Activated CD8-positive, alpha-beta T cell treated with anti-CD3 and anti-CD28 coated beads for 36 hours (primary cell): ENCODE measurements at places on chromosomes 5 and 9. TPM values are rescaled to one million over a fixed set of nuclear protein-coding genes. Genes with fewer than 3 reads are reported as not detected.

DNA sequence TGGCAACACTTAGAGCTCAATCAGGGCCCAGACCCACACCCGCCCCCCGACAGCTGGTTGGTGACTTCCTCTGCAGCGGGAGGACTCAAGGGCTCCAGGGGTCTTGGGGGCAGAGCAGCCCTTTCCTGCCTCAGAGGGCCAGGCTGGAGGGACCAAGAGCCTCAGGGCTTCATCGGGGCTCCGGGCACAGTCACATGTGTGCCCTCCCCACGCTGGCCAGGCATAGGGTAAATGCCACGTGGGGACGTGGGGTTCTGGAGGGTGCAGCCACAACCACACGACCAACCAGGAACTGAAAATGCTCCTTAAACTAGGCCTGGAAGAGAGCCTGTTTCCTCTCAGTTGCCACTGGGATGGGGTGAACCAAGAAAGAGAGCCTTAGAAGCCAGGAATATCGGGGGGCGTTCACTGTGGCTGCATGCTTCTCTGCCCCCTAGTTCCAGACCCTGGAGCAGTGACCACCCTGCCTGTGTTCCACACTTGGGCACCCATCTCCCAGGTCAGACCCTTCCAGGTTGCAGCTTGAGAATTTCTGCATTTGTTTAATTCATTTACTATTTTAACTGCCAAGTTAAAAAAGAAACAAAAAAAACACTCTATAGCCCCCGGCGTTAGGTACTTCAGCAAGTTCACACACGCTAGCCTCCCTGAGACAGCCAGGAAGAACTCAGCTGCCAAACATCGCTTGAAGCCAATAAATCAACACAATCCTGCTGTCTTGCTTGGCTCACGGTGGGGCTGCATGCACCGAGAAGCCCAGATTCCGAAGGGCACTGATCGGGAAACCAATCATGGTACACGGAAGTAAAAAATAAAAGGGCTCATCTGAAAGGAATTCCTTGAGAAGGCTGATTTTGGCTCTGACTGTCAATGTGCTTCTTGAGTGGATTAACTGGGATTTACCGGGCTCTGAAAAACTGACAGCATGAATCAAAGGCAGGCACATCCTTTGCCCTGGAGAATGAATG lies 56.1 kb upstream of the PHYKPL start:
- no peak overlapping the region for H3K27ac ChIP-seq
- no peaks in the 10 kb centered on the region for H3K4me1 ChIP-seq
- H3K36me3 ChIP-seq, result no peaks in the 10 kb centered on the region
- H3K27me3 ChIP-seq, result no peaks in the 10 kb centered on the region
- no peak overlapping the region for H3K4me3 ChIP-seq
- DNase-seq, result no peak

DNA sequence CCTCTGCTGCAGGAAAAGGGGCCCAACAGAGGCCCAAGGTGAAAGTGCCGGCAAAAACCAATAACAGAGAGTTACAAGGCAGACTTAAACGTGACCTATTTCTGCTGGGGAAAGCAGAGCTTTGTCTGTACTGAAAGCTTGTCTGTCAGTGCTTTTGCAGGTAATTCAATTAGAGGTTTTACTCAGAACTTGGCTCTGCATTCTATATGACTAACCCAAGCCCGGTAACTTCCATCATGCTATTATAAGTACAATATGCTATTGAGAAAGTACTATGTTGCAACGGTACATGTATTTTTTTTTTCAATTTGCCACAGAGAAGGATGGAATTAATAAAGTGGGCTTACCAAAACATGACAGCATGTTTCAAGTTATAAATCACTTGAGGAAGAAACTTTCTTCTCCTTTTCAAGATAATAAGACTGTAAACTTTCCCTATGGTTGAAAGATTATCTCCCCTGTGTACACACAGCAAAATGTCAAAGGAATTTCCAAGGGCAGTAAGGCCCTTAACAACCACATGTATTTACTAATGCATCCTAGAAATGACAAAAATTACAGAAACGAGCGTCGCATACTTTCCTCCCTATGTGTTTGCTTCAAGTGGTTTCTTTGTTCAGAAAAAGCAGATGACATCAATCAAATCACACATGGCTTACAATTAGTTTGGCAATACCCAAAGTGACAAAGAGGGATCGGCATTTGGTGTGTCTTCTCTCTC lies 282.4 kb downstream of the EFNA5 start:
- H3K4me1 ChIP-seq, result peaks cover 26% of the 10 kb centered on the region
- no peaks in the 10 kb centered on the region for H3K27me3 ChIP-seq
- no peak overlapping the region for H3K4me3 ChIP-seq
- H3K36me3 ChIP-seq, result no peaks in the 10 kb centered on the region

DNA sequence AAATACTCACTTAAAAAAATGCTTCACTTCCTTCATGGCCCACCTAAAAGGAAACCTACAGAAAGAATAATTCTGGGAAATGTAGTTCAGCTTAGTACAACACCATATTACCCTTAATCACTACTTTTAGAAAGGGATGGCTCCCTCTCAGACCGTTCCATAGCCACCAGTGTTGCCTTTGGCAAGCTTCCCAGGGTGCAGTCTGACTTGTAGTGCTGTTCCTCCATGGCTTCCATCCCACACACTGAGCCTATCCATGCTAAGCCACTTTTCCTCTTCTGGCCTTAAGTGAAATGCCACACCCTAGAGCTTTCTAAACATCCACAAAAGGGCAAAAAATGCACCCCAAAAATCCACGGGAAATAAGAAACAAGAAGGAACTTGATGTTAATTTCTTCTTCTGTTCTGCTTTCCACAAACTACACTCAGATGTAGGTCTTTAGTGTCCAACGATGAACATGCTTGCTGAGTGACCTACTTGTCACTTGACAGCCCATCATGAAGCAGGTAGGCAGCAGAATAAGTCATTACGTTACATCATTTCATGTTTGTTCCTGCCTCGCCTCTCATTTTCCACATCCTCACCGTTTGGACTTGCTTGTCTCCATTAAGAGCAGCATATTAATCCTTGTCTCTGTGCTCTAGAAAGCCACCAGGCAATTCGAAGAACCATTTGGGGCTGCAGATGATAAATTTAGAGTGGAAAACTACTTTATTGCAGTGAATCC lies 391.1 kb upstream of the GRAMD2B start:
- H3K27me3 ChIP-seq, result no peaks in the 10 kb centered on the region
- no peaks in the 10 kb centered on the region for H3K36me3 ChIP-seq
- no peak overlapping the region for H3K27ac ChIP-seq
- no peaks in the 10 kb centered on the region for H3K4me1 ChIP-seq

DNA sequence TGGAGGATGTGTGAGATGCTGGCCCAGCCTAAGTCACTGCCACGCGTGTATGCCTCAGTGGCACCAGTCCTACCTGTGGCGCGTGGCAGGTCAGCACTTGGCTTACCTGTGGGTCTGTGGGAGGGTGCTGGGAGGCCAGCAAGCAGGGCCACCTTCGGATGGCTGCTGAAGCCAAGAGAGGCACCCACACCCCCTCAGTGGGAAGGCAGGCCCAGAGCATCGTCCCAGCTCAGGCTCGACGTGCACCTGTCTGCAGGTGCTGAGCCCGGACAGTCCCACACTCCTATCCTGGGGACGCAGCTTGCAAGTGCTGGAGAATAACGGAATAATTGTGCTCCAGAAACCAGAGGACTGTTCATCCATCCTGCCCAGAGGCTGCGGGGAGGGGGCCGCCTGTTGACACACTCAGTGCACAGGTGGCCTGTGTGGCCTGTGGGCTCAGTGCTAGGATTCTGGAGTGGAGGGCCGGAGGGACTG lies 24.0 kb downstream of the NKD2 start:
- no peak for DNase-seq
- no peak overlapping the region for H3K27ac ChIP-seq
- no peaks in the 10 kb centered on the region for H3K4me1 ChIP-seq
- H3K4me3 ChIP-seq, result no peak overlapping the region

- peaks cover 26% of the 10 kb centered on the region for H3K27me3 ChIP-seq
- no peak for DNase-seq
- H3K27ac ChIP-seq, result no peak overlapping the region
- H3K36me3 ChIP-seq, result no peaks in the 10 kb centered on the region
Observed at GRCh38 chr5:72510610-72511181, 3.5 kb upstream of the ZNF366 start.

DNA sequence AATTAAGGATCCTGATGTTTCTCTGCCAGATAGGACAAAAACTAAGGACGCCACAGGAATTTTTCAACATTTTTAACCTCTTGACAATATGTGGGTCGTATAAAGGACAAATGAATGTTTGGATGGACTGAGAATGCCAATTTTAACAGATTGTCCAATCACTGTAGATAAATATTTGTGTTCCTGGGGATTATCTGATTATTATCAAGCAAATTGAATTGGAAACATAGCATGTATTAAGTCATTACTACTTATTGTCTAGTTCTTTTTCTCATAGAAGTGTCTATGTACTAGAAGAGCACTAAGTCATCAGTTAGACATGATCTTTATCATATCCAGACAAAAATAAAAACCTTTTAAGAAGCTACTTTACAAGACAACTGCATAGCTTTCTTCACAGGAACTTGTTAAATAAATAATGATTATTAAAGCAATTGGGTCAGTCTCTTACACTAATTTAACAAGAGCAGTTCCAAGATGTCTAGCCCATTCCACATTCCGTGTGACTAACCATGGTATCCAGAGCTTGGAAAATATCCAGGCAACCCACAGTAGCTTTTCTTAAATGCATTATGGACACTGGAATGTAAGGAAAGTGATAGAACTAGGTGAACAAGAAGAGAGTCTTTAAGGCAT lies 127.5 kb upstream of the CDKN2B start:
- no peaks in the 10 kb centered on the region for H3K4me1 ChIP-seq
- H3K4me3 ChIP-seq, result no peak overlapping the region
- no peak overlapping the region for H3K27ac ChIP-seq
- H3K27me3 ChIP-seq, result peaks cover 19% of the 10 kb centered on the region

- DNase-seq, result peak; percentile 91
- H3K27me3 ChIP-seq, result no peaks in the 10 kb centered on the region
- no peak overlapping the region for H3K4me3 ChIP-seq
- no peak overlapping the region for H3K27ac ChIP-seq
- H3K36me3 ChIP-seq, result no peaks in the 10 kb centered on the region
- H3K4me1 ChIP-seq, result no peaks in the 10 kb centered on the region
Observed at GRCh38 chr5:170100066-170100943, 5.4 kb upstream of the FOXI1 start.

GRCh38 chr5:150161242-150162141 lies 5.1 kb upstream of the CDX1 start:
- no peaks in the 10 kb centered on the region for H3K36me3 ChIP-seq
- H3K4me1 ChIP-seq, result no peaks in the 10 kb centered on the region
- no peak overlapping the region for H3K27ac ChIP-seq
- H3K27me3 ChIP-seq, result peaks cover 7% of the 10 kb centered on the region

DNA sequence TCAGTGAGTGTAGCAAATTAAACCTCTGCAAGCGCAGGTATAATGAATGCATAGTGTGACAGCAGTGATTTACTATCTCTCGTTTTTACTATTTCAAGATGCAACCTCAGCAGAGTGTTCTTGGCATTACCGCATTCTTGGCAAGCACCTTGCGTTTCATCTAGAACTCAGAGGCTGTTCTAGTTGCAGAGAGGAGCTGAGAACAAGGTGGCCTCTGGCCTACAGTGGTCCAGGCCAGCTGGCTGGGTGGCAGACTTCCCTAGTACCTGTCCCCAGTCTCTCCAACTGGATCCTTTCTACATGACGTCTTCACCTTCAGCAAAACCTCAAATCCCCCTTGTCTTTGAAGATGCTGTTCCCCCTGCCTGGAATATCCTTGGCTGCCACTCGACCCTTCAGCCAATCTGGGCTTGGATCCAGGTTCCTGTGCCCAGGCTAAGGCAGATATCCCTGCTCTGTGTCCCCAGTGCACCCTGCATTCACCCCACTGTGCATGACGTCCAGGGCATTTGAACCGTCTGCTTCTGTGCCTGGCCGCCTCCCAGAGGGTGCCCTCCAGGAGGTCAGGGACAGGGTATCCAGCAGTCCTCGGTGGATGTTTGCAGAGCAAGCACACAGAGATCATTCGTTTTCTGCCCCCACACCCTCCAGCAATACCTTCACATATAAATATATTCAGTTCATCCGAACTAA lies 120.4 kb upstream of the CPEB4 start:
- H3K4me1 ChIP-seq, result no peaks in the 10 kb centered on the region
- H3K27me3 ChIP-seq, result no peaks in the 10 kb centered on the region
- H3K4me3 ChIP-seq, result no peak overlapping the region
- H3K27ac ChIP-seq, result no peak overlapping the region

GRCh38 chr5:78213799-78214198 lies 80.7 kb downstream of the AP3B1 start:
- no peak for DNase-seq
- no peak overlapping the region for H3K27ac ChIP-seq
- H3K4me3 ChIP-seq, result no peak overlapping the region
- peaks cover 14% of the 10 kb centered on the region for H3K36me3 ChIP-seq
- no peaks in the 10 kb centered on the region for H3K27me3 ChIP-seq

PCDHB16 gene
- not detected for total RNA-seq

ZFP2 gene
- total RNA-seq, result 0.36 TPM

TAF11L5 gene
- total RNA-seq, result not detected

KLHL3 gene
- total RNA-seq, result 9.2 TPM

ANKRD18B gene
- total RNA-seq, result 0.56 TPM

CDC25C gene
- 12.2 TPM for total RNA-seq

PTGS1 gene
- total RNA-seq, result 0.23 TPM

CCDC180 gene
- total RNA-seq, result 3.2 TPM

ALDOB gene
- total RNA-seq, result not detected

FEM1C gene
- 16.6 TPM for total RNA-seq
